ENCODE measurements at places on chromosomes 2 and 18.

GRCh38 chr2:37985333-37985732 is 60.2 kb downstream of the RMDN2 start:
- no peak for DNase-seq

- DNase-seq: no peak
Measured at GRCh38 chr18:73881396-73881917, 266.2 kb downstream of the FBXO15 start.

GRCh38 chr2:174673876-174674275 is 76.3 kb upstream of the WIPF1 start:
- no peak for DNase-seq

DNA sequence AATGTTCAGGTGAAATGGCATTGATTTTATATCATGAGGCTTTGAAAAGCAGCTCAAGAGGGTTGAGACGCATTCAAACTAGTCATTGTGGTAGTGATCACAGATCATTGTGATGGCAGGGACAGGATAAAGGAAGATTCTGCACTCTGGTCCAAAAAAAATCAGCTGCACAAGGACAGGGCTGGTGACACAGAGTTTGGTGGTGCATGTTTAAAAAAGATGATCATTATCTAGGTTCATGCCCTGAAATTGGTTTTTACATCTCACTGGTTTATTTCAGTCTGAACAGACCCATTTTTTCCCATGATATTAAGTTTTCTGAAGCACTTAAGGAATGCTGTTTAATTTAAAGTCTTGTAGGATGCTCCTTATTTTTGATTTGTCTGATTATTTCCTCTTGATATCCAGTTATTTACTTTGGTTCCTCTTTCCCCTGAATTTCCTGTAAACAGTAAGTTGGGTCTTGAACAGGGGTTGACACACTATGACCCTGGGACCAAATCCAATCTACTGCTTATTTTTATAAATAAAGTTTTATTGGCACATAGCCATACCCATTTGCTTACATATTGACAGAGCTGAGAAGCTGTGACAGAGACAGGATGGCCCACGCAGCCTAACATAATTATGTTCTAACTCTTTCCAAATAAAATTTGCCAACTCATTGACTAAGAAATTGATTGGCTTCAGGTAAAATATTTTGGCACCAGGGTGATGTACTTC is 98.4 kb downstream of the UPP2 start:
- no peak for DNase-seq

DNA sequence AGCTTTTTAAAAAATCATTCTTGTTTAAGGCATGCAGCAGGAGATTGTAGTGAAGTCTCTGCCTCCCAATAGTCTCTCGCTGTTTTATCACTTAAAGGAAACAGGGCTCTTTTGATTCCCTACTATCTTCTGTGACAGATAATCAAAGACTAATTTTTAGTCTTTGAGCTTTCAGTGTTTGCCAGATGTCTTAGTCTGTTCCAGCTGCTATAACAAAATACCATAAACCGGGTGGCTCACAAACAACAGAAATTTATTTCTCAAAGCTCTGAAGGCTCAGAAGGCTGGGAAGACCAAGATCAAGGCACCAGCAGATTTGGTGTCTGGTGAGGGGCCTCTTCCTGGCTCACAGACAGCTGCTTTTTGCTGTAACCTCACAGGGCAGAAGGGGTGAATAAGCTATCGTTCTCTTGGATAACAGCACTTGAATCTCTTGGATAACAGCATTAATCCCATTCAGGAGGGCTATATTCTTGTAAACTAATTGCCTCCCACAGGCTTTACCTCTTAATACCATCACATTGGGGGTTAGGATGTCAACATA is 37.8 kb upstream of the STAT4 start:
- no peak for DNase-seq

DNA sequence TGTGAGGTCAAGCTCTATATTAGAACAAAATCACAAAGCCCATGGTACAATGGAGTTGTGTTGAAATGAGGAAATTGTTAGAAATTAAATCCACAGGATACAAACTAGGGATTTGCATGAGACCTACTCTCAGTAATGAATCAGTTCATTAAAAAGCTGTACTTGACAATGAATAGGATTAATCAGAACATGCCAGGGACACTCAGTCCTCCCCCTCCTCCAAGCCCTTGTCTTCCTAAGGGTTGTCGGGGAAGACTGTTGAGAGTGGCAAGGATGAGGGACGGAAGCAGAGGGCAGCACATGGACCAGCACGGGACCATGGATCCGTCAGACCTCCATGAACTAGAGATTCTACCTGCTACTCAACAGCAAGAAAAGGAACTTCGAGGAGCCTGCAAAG is 39.8 kb downstream of the SPRED2 start:
- no peak for DNase-seq

DNA sequence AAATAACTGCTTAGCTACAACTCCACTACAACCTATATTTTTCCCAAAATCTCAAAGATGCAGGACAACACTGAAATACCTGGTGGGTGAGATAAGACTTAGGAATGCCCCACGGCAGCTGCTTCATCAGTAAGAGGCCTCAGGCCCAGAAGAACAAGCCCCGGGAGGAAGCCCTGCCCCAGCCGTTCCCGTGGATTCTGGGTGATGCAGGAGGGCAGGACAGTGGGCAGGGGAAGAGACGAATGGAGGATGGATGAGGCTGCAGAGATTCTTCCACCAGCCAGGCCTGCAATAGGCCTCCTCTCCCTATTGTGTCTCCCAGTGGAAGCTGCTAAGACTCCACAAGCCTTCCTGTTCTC is 197.9 kb upstream of the HDAC4 start:
- DNase-seq: no peak

DNA sequence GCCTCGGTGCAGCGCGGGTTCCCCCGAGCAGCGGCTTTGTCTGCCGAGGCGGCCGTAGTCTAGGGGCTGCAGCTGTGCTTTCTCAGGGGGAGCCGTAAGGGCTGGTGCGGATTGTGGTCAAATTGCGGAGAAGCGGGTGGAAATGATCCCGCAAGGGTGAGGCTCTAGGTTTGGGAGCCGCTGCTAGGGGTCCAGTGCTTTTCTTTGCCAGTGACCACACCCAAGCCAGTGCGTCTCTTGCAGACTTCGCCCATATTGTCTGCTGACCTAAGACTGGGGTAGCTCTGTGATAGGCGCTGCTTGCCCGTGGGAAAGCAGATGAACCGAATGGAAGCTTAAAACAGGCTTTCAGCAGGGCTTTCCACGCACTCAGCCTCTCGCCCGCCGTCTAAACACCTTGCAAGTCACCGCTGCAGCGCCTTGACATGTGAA is 2.1 kb downstream of the DPYSL5 start:
- DNase-seq: no peak

DNA sequence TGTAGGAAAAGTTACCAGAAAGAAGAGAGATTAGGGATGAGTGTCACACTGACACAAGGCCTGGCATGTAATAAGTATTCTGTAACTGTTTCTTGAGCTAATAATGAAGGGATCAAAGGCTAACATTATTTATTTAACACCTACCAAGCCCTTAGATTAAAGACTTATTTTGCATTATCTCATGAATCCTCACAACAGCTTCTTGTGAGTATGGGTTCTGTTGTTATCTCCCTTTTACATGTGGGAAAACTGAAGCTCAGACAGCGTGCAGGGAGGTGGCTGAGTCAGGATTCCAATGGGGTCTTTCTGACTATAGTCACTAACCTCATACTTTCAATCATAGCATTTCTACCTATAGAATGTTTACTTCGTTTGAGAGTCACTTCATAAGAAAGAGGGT is 79.0 kb upstream of the PROKR1 start:
- no peak for DNase-seq

DNA sequence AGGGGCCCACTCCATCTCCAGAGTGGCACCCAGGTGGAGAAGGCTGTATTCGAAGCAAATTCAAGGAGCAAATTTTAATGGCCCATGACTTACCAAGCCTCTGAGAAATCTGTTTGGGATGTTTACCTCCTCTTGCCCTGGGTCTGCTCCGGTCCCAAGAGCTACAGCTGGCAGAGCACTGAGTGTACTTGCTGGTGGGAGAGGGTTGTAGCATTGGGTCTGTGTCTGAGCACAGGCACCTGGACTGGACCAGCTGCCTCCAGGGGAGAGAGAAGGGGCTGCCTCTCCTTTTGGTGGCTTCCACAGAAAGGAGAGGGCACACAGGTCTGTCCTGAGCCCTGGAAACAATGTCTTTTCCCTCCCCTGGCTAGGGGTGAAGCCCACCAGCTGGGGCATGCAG is 9.8 kb downstream of the EN1 start:
- DNase-seq: no peak

DNA sequence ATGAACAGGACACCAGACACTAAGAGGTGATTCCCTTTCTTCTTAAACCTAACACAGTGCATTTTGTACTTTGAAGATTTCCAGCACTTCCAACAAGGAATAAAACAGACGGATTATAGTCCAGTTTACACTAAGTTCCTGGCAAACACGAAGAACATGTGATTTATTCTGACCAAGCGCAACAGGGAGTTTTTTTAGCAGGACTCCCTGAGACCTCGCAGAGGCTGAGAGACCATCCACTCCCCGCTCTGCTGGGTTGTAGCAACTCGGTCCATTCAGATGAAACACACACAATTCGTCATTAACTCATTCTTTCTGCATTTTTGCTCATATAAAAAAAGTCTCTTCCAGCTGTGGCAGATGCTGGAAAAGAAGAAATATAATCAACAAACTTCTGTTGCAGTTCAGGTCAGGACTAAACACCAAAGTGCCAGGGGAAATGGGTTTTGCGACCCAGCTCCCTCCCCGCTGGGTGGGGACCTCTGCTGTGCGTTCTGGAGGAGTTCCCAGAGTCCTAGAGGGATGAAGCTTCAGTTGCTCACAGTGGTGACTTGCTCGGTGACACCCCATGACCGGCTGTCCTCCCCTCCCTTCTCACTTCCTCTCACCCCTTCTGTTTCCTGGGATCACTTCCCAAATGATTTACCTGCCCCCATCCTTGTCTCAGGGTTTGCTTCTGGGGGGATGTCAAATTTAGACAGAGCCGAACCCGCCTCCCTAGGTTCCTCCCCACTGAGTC is 52.5 kb downstream of the KCNF1 start:
- no peak for DNase-seq

DNA sequence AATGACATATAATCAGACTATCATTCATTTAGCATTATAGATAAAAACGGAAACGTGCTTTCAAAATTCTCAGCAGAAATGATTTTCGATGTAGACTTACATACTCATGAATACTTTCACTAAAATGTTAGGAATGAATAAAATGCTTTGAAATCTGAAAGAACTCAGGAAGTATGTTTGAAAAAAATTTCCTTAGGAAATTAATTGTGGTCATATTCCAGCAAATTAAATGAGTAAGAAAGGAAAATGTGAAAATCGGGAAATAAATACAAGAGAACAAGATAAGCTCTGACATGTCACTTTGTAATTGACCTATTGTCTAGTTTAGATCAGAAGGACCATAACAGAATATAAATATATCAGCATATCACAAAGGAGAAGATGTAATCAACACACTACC is 981.0 kb upstream of the CDH2 start:
- DNase-seq: no peak

- no peak for DNase-seq
Measured at GRCh38 chr18:45562567-45563479, 52.5 kb upstream of the SLC14A2 start.

GRCh38 chr18:32846896-32847295 is 74.1 kb upstream of the KLHL14 start:
- DNase-seq: no peak

DNA sequence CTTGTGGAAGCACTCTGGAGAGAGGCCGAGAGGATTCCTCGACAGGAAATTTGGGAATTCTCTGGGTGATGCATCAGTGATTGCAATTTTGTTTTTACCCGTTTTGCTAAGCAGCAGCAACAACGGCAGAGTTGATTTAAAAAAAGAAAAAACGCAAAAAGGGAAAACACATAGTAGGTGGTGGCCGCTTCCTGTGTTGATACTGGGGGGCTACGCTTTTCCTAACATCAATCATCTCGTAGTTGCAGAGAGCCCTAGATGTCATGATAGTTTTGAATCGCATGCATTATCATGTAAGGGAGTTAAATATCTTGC is 271 bp upstream of the RBM43 start:
- no peak for DNase-seq
